Pancreas (tissue), 10 donors: ENCODE measurements at places on chromosomes 5 and 9. TPM values are rescaled to one million over a fixed set of nuclear protein-coding genes. Genes with fewer than 3 reads are reported as not detected.

Gene STK10
- total RNA-seq = 6.7 TPM

Gene FAM153A
- 1.4 TPM for total RNA-seq

Gene TRPM6
- 0.55 TPM for total RNA-seq

Gene FYB1
- 2.8 TPM for total RNA-seq

Gene PCDHB4
- 7.2 TPM for total RNA-seq

Gene CCDC69
- 19.2 TPM for total RNA-seq

- no peaks in the 10 kb centered on the region for H3K4me1 ChIP-seq
- no peak for DNase-seq
- H3K27ac ChIP-seq = no peak overlapping the region
- no peaks in the 10 kb centered on the region for H3K27me3 ChIP-seq
- peaks cover 12% of the 10 kb centered on the region for H3K36me3 ChIP-seq
Measured at GRCh38 chr9:99071313-99072039, 33.4 kb upstream of the TGFBR1 start.

GRCh38 chr9:18500451-18500850 is 26.5 kb downstream of the ADAMTSL1 start:
- H3K4me3 ChIP-seq = no peak overlapping the region
- no peaks in the 10 kb centered on the region for H3K36me3 ChIP-seq
- H3K27me3 ChIP-seq = no peaks in the 10 kb centered on the region
- H3K27ac ChIP-seq = no peak overlapping the region

DNA sequence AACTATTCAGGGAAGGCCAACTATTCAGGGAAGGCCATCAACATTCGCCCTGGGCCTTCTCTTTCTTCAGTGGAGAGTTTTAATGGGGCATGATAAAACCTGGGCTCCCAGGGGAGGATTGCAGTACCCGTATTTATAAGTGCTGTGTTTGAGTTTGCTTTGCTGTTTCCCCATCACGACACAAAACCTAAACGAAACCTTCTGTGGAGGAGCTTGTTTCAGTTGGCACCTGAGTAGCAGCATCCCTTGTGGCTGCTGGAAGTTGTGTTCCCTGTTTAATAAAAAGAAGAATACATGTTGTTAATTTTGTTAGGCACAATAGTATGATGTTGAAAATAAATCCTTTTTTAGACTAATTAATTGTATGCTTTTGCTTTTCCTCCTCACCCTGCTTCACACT is 8.3 kb downstream of the WDR31 start:
- no peaks in the 10 kb centered on the region for H3K36me3 ChIP-seq
- no peak overlapping the region for H3K27ac ChIP-seq
- H3K27me3 ChIP-seq = no peaks in the 10 kb centered on the region
- no peaks in the 10 kb centered on the region for H3K4me1 ChIP-seq
- no peak for DNase-seq
- no peak overlapping the region for H3K4me3 ChIP-seq

DNA sequence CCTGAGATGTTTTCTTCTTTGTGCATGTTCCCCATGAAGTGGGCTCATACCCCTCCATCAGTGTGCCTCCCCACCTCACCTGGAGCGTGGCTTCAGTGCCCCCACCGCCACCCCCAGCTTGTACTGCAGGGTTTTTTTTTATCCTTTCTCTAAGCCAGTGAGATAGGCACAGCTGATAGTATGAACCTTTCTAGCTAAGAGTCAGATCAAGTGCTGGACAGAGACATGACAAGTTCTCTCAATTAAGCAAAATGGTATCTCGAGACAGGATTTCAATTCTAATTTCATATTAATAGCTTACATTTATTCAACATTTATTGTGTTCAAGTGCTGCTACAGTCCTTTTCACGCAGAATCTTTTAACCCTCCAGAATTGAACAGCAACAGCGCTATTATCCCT is 55.7 kb downstream of the NDFIP1 start:
- H3K27me3 ChIP-seq = no peaks in the 10 kb centered on the region
- no peak for DNase-seq
- no peaks in the 10 kb centered on the region for H3K4me1 ChIP-seq

DNA sequence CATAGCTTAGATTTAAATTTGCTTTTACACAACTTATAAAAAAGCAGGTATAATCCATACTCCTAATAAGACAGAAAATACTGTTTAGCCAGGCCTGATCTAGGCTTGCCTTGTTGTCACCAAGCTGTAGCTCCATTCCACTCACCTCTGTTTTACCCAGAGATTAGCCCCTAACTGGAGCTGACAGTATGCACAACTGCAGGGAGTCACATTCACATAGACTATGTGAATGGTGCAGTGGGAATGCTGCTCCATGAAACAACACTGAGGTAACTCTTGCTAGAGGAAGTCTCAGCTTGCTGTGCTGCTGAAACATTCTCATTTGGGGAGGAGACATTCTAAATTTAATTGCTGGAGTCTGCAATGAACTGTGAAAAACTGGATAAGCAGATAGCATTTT is 209.1 kb downstream of the TMEM232 start:
- H3K4me3 ChIP-seq = no peak overlapping the region
- no peak for DNase-seq
- no peaks in the 10 kb centered on the region for H3K36me3 ChIP-seq
- no peaks in the 10 kb centered on the region for H3K4me1 ChIP-seq
- H3K27me3 ChIP-seq = no peaks in the 10 kb centered on the region
- no peak overlapping the region for H3K27ac ChIP-seq

DNA sequence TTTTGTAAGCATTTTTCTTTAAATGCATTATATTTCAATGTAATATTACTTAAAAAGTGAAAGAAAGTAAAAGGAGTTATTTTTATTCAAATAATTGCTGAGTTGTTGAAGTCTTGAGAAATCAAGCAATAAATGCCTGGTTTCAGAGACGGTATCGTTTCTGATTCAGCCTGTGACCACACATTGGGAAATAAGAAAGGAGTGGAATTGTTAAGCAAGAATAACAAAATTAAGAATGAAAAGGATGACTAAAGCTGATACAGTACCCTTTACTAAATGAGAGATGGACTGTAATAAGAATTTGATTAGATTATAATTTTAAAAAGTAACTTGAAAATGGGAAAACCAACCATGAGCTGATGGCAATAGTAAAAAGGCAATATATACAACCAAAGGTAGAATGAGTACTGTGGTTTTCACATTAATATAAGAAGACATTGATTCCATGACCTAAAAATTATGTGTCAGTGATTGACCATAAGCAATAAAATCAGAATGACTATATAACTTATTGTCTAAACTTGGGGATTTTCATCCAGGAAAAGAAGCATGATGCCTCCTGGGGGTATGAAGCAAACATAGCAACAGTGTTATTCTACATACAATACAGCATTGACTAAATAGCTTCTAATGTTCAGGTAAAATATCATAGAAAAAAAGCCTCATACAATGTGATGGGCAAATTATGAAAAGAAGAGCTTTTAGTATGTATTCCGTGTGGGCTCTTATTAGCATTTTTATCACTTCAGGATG is 101.9 kb upstream of the PRDM9 start:
- DNase-seq = no peak
- no peaks in the 10 kb centered on the region for H3K27me3 ChIP-seq
- no peaks in the 10 kb centered on the region for H3K4me1 ChIP-seq
- H3K27ac ChIP-seq = no peak overlapping the region
- no peak overlapping the region for H3K4me3 ChIP-seq

DNA sequence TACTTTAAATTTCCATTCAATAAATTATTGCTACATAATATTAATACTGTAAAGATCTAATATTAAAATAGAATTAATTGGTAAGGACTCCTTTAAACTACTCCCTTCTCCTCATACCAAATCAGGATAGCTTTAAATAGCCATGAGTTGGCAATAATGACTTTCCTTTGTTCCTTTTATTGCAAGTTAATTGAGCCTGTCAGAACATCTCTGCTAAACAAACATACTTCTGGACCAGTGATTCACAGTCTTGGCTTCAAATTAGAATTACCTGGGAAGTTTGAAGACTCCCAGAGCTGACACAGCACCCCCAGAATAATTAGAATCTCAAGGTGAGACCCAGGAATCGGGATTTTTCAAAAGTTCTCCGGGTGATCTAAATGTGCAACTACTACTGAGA is 18.7 kb downstream of the C5orf58 start:
- H3K27ac ChIP-seq = no peak overlapping the region
- H3K27me3 ChIP-seq = no peaks in the 10 kb centered on the region
- no peaks in the 10 kb centered on the region for H3K4me1 ChIP-seq
- no peaks in the 10 kb centered on the region for H3K36me3 ChIP-seq
- DNase-seq = no peak

GRCh38 chr9:85056203-85056572 is 386.7 kb downstream of the NTRK2 start:
- H3K4me3 ChIP-seq = no peak overlapping the region
- no peak overlapping the region for H3K27ac ChIP-seq
- no peaks in the 10 kb centered on the region for H3K36me3 ChIP-seq

DNA sequence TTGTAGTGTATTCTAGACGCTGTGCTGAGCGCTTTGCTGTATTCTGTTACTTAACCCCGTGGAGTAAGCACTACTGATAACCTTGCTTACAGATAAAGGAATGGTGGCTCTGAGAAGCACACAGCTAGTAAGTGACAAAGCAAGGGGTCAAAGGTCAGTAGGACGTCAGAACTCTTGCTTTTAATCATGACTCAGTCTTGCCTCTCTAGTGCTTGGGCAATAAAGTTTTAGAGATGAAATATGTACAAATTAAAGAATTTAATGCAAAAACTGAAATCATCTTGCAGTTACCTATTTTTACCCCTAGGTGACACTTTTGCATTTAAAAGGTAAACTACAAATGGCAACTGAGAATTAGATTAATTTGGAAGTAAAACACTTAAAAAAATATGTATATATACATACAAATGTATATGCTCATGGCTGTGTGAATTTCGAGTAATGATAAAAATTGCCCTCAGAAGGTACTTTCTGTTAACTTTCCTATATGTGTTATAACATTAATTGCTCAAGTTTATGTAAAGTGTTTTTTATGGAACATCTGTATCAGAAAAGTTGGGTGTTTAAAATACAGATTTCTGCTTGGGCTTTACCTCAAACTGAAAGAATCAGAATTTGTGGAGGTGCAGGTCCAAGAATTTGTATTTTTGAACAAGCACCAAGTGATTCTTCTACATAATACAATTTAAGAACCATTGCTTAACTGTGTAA is 175.1 kb upstream of the DAB2 start:
- no peak for DNase-seq
- H3K4me3 ChIP-seq = no peak overlapping the region
- H3K27me3 ChIP-seq = no peaks in the 10 kb centered on the region
- no peaks in the 10 kb centered on the region for H3K4me1 ChIP-seq

GRCh38 chr9:78074385-78075291 is 43.0 kb upstream of the GNAQ start:
- H3K27me3 ChIP-seq = no peaks in the 10 kb centered on the region
- H3K4me1 ChIP-seq = no peaks in the 10 kb centered on the region
- no peak overlapping the region for H3K27ac ChIP-seq
- no peaks in the 10 kb centered on the region for H3K36me3 ChIP-seq

DNA sequence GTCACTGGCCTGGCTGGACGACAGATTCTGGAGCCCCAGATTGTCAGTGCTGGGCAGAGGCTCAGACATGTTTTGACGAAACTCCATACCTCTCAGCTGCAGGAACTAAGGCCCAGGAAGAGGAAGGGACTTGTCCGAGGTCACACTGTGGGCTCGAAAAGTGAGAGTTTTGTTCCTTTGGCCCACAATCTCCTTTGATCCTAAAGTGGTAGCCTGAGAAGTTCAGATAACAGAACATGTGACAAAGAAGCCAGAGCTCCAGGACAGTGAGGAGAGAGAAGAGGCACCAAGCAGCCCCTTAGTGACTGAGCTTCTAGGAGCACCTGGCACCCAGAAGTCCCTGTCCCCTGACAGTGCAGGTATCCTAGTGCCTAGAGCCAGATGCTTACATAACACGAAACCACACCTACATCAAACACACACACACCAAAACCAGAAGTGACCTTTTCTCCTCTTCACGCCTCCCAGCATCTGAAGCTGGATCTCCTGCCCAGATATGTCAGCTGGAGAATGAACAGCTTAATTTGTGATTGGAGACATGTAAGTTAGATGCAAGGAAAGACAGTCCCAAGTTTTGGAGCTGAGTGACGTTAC is 88.9 kb downstream of the ADRB2 start:
- H3K36me3 ChIP-seq = no peaks in the 10 kb centered on the region
- no peaks in the 10 kb centered on the region for H3K4me1 ChIP-seq
- no peak overlapping the region for H3K27ac ChIP-seq
- no peaks in the 10 kb centered on the region for H3K27me3 ChIP-seq

DNA sequence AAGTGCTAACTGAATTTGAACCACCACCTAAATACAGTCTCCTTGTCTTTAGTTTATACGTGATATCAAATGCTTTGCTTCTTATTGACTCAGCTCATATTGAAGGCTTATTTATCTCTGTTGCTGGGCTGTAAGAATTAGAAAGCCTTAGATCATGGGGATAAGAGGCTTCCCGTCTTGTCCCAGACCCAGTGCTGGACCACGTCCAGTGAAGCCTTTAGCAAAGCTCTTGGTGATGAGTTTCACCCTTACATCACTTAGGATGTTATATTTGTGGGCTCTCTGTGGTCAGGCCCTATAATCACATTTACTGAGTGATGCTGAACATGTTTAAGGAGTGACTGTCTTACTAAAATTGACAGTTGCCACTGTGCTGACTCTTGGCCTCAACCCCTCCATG is 11.2 kb downstream of the FAM240B start:
- no peak overlapping the region for H3K27ac ChIP-seq
- H3K27me3 ChIP-seq = no peaks in the 10 kb centered on the region
- no peaks in the 10 kb centered on the region for H3K36me3 ChIP-seq
- H3K4me3 ChIP-seq = no peak overlapping the region
- H3K4me1 ChIP-seq = no peaks in the 10 kb centered on the region
- no peak for DNase-seq

- H3K27me3 ChIP-seq = no peaks in the 10 kb centered on the region
- no peak for DNase-seq
- no peaks in the 10 kb centered on the region for H3K4me1 ChIP-seq
- H3K4me3 ChIP-seq = no peak overlapping the region
Measured at GRCh38 chr5:92435781-92436180, 1052.7 kb upstream of the ARRDC3 start.

DNA sequence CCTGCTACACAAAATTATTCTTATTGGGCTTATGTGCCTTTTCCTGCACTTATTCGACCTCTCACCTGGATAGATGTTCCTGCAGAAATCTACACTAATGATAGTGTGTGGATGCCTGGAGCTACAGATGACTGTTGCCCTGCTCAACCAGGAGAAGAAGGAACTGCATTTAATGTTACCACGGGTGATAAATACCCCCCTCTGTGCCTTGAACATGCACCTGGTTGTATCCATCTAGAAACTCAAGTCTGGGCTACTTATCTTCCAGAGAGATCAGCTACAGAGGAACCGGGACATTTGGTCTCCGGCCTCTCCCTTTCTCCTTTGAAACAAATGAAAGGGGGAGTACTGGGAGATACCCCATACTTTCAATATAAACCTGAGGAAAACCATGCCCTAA is 54.5 kb downstream of the SH3PXD2B start:
- H3K4me3 ChIP-seq = no peak overlapping the region
- no peak for DNase-seq
- H3K36me3 ChIP-seq = no peaks in the 10 kb centered on the region
- H3K4me1 ChIP-seq = no peaks in the 10 kb centered on the region

DNA sequence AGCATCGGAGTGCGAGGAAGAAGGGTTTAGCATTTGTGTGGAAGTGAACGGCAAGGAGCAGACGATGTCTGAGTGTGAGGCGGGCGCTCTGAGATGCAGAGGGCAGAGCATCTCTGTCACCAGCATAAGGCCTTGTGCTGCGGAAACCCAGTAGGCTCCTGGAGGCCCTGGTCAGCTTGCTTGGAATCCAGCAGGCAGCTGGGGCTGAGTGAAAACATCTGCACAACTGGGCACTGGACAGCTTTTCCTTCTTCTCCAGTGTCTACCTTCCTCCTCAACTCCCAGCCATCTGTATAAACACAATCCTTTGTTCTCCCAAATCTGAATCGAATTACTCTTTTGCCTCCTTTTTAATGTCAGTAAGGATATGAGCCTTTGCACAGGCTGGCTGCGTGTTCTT is 72.1 kb downstream of the C7 start:
- H3K4me3 ChIP-seq = no peak overlapping the region
- H3K27me3 ChIP-seq = no peaks in the 10 kb centered on the region
- no peak for DNase-seq
- H3K36me3 ChIP-seq = no peaks in the 10 kb centered on the region
- H3K27ac ChIP-seq = no peak overlapping the region
